ENCODE measurements at places on chromosomes 7 and 10.

GRCh38 chr7:2386964-2387669 lies 16.3 kb upstream of the CHST12 start:
- DNase-seq = no peak

- DNase-seq = no peak
Measured at GRCh38 chr7:1170741-1171501, 10.9 kb upstream of the ZFAND2A start.

DNA sequence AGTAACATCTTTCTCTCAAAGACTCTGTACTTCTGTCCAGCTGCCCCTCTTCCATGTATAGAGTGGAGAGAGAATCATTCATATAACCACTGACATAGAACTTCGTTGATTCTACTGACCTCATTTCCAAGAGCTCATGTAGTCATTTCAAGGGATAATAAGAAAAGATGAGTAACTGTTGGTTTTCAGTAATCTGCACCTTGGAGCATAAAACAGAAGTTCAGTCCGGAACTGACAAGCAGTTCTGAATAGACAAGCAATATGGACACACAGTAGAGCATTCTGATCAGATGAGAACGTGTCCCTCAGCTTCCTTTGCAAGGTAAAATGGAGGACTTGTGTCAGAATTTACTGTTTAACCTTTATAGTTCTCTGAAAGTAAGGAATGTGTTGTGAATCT lies 847.1 kb downstream of the REEP3 start:
- DNase-seq = no peak

GRCh38 chr7:47480576-47481538 lies 101.1 kb downstream of the TNS3 start:
- no peak for DNase-seq

GRCh38 chr7:106101726-106102125 lies 10.4 kb downstream of the SYPL1 start:
- DNase-seq = no peak

DNA sequence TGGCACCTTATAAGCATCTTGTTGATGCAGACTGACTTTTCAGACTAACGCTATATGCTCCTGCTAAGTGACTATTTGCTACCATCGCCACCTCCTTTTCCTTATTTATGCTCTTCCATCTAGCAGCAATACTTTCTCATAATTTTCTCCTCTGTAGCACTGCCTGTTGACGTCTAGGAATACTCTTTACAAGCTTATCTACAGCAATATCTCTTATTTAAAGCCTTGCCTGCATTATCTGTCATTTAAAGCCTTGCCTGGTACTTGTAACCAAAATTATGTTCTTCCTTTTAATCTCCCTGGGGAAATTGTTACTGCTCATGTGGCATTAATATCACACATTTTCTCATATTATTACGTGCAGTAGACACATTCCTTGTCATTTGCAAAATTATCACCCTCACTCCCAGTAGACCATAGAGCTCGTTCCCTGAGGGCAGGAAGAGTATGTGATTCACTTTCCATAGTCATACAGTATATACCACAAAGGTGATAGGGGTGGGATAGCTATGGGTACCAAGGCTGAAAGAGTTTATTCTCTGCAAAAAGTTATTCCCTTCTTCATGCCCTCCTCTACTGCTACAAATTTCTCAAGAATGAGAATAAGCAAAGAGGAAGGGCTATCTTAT lies 359.7 kb upstream of the PCDH15 start:
- DNase-seq = no peak

GRCh38 chr7:130996833-130997231 lies 262.8 kb upstream of the KLF14 start:
- no peak for DNase-seq

DNA sequence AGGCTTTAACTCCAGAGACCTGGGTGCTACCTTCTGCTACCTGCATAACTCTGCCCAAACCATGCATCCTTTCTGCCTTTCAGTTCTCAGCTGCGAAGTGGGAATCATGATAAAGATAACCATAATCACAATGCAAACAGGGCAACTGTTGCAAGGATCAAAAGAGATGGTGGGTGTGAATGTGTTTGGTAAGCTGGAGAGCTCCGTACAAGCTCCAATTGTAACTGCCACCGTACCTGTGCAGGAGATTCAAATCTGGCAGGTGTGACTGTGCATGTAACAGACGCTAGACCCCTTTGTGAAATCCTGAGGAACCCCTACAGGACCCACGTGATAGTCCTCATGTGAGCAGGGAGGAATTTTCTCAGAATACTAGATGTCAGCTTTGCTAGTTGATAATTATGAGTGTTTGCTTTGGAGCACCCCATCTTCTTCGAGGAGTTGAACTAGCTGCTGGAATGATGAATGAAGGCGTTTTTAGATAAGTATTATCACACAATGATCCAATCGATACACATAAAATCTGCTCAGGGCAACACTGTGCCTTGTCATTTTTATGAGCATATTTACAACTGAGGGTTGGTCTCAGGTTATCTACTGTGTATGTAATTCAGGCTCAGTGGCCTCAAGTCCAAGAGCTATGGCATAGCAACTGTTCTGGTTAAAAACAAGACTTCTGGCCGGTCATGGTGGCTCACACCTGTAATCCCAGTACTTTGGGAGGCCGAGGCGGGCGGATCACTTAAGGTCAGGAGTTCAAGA lies 15.4 kb upstream of the FRAT2 start:
- DNase-seq = no peak

DNA sequence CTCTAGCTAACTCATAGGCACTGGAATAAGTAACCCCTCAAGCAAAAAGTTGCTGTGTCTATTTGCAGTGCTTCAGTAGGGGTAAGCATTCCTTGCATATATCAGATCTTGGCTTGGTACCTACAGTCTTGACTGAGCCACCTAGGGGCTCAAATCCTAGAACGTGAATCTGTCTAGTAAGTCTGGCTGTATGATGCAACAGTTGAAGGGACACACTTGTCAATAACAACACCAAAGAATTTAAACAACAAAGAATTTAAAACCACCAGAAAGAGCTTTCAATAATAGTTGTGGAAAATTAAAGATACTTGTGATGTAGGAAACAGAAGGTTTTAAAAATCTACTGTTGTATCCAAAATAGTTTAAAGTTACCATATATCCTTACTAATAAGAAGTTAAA lies 65.4 kb downstream of the EBLN1 start:
- no peak for DNase-seq

DNA sequence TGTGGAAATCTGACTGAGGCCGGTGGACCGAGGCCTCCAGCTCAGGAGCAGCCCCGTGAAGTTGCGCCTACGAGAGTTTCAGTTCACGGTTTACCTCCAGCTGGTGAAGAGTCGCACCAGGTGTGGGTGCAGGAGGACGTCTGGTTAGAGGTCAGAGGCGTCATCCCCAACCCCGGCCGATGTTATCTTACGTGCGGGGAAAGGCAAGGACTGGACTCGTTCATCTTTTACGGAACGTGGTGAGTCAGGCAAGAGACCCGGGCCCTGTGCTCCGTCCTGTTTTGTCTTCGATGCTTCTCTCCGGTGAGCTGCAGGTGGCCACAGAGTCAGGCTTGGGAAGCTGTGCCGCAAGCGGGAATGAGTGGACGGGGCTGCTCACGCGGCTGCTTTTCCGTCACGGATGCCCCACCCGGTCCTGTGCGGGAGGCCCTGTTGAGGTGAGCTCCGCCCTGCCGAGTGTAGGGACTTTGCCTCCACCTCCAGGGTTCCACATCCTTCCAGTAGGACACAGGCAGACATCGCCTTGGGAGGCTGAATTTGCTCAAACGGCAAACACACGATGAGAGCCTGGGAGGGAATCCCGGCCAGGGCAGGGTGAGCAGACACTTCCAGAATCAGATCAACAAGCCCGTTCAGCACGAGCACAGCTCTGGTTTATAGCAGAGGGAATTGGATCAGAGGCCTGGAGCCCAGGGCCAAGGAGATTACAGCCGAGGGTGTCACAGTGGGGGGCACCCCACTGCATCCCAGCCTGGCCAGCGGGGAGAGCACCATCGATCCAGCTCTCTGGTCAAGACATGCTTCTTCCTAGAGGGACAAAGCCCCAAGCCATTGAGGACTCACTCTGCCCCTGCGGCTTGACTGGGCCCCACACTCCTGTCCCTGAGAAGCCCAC lies 50.1 kb upstream of the INPP5A start:
- DNase-seq = no peak

GRCh38 chr10:95423164-95424005 lies 132.6 kb upstream of the PDLIM1 start:
- no peak for DNase-seq

- DNase-seq = no peak
Measured at GRCh38 chr7:28067171-28067570, 113.4 kb downstream of the JAZF1 start.

DNA sequence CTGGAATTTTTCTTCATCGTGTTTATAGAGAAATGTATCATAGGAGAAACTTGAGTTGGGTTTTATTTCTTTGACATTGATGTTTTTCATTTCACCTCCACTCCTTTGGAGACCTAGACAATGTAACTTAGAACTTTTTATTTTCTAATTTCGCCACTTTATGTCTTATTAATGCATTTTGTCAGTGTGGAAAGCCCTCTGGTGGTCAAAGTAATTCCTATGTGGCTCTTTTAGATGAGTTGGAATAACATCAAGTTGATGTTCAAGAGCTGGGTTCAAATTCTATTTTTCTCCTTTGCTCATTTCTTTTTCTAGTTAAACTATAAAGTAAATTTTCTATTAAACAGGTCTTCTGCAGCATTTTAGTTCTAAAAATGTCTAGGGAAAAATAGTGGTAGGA lies 478.6 kb downstream of the LRMDA start:
- DNase-seq = no peak

GRCh38 chr10:88115407-88115806 lies 252.0 kb downstream of the PTEN start:
- DNase-seq = no peak

GRCh38 chr7:42314696-42315095 lies 77.7 kb upstream of the GLI3 start:
- DNase-seq = no peak
